ENCODE measurements at places on chromosomes 6 and 20.

- DNase-seq: no peak
Observed at GRCh38 chr6:36533321-36533720, 14.0 kb downstream of the STK38 start.

DNA sequence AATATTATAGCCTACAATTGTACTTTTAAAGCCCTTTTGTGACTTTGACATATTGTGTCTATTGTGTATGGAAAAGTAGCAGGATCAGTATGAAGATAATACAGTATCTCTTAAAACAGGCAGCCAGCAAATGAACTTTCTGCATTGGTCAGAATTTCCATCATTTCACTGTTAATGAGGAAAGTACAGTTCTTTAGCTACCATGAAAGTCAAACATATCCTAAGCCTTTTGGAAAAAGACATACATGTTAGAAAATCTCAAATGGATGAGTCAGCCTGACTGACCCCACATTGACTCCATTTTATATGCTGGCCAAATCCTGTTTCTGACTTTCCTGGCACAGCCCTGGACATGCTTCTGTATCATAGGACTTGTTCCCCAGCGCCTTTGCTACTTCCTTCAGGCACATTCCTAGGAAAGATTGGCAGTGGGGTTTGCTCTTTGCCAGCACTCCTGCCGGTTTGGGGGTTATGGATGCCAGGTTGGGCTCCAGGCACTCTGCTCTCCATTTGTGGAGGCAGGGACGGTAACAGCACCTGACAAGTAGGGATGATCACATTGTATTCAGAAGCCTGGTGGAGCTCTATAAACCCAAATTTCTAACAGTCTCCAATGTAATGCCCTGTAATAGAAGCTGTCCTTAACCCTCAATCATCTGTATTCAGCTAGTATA lies 43.7 kb downstream of the TOP1 start:
- DNase-seq: no peak

- no peak for DNase-seq
Observed at GRCh38 chr20:23007886-23008655, 27.0 kb upstream of the SSTR4 start.

GRCh38 chr20:4065391-4065844 lies 50.1 kb upstream of the RNF24 start:
- DNase-seq: no peak

DNA sequence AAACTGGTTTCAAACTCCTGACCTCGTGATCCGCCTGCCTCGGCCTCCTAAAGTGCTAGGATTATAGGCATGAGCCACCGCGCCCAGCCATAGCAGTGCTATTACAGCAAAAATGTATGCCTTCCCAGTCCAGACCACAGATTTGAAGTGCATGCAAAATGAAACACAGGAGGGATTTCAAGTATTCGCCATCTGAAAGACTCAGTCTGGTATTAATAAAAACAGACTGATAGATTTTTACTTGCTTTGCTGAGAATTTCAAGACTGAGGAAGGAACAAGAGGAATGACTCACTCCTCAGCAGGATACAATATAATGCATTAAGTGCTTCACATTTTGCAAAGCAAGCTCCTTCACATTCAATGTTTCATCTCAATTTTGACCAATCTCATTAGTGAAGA lies 134.9 kb downstream of the TMEM200A start:
- no peak for DNase-seq

DNA sequence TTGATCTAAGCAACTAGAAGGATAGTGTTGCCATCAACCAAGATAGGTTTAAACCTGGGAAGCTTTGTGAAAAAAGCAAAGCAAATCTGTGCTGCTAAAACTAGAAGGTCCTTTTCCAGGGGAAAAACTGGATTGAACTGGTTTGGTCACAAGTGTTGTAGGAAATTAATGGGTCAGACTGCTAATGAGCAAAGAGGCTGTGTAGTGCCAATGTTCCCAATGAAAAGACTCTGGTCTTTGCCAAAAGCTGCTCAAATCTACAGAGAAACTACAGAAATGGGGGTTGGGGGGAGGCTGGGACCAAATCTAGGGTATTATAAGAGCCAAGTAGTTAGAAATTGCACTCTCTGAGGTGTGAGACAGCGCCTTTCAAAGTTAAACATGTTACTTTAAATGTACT lies 85.0 kb downstream of the PLCG1 start:
- no peak for DNase-seq

DNA sequence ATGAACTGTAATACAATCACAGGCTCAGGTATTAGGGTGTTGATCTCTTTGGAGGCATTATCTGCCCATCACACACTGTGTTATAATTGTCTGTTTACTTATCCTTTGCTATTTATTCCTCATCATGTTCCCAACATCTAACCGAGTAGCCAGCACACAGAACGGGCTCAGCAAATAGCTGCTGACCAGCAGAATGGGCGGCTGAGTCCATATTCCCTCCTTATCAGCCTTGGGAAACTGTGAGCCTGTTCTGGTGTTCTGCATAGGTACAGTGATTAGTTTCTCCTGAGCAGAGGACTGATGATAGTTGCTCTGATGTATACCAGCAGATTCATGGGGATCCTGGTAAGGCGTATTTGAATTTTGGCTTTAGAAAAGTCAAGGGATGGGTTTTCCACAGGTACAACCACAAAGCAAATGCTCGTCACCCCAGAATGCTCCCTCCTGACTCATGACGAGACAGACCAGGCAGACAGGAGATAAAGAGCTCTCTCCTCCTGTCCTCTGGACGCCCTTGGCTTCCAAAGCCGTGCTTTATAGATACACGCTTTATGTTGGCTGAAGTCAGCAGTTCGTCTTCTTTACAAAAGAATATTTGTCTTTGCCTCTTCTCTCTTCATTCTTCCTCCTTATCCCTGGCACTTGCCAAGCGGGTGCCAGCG lies 166.7 kb downstream of the TTLL2 start:
- no peak for DNase-seq

DNA sequence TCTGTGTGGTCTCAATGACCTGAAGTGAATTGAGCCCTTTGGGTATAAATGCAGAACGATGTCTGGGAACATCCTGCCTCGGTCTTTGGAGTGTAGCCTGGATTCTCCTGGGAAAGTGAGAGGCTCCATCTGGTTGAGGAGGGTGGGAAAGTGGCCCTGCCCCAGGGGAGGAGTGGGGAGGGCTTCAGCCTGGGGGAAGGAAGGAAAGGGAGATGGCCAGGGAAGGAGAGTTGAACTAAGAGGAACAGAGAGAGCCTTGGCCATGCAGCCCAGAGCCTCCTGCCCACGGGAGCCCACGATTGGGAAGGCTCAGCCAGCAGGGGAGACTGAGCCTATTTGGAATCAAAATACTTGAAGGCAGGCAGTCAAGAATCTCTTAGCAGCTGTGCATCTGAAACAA lies 2.3 kb upstream of the EPB41L1 start:
- no peak for DNase-seq

- no peak for DNase-seq
Observed at GRCh38 chr6:11718463-11718862, 60.1 kb downstream of the ADTRP start.

- DNase-seq: no peak
Observed at GRCh38 chr6:7137335-7138045, 29.7 kb downstream of the RREB1 start.

GRCh38 chr20:17172836-17173516 lies 53.9 kb upstream of the PCSK2 start:
- no peak for DNase-seq

DNA sequence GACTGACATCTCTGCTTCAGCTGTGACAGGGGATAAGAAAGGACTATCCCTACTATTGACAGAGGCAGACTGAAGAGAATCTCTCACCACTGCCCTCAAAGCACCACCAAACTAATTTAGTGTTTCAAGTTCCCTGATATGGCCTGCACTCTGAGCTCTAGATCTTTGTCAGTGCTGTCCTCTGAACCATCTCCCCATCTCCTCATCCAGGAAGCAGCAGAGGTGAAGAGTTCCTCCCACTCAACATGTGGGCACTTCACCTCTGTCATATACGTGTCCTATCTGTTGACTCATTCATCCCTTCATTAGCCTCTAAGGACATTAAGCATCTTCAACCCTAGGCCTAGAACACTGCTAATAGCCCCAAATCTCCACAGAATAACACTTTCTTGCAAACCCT lies 14.1 kb downstream of the FAM210B start:
- no peak for DNase-seq

GRCh38 chr20:35776513-35777101 lies 4.8 kb downstream of the PHF20 start:
- no peak for DNase-seq

DNA sequence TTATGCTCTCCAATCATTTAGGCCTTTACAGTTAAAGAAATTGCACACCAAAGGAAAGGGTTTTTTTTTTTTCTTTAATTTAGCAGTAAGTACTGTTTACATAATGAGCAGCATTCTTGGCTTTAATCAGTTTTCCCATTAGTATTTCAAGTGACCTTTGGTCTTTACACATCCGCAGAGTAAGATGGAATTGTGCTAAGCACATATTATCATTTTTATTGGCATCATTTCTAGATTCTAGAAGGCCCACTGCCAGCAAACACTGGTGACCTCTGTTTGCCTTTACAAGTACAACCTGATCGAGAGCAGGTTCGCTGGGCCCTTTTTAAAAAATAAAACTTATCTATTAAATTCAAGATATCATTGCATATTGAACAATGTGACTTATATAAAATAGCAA lies 104.3 kb downstream of the ADGRG6 start:
- DNase-seq: no peak

- no peak for DNase-seq
Observed at GRCh38 chr20:57224641-57225138, 41.8 kb downstream of the BMP7 start.

GRCh38 chr6:1130709-1131108 lies 181.2 kb upstream of the FOXQ1 start:
- no peak for DNase-seq

GRCh38 chr6:156502969-156503504 lies 274.1 kb upstream of the ARID1B start:
- DNase-seq: no peak

DNA sequence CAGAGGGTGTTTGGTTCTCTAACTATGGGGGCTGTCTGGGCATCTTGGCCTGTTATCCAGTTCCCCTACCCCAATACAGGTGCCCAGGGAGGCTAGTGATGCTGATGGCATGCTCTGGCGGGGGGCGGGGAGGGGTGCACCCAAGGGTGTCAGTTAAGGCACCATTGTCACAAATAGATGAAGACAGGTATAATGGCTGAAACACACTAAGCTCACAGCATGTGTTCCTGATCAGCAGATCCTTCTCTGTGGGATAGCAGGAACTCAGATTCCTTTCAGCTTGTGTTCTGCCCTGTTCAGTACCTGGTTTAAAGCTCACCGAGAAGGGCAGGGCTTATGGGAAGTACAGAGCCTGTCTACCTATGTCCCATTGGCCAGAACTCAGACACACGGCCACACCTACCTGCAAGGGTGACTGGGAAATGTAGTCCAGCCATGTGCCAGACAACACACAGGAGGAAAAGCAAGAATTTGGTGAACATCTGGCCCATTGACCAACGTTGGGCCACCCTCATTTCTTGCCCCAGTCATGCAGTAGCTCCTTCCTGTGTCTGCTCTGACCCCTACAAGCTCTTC lies 3.4 kb upstream of the RSPO4 start:
- DNase-seq: no peak

GRCh38 chr6:49025273-49026240 lies 437.5 kb downstream of the MMUT start:
- DNase-seq: no peak

GRCh38 chr6:11738661-11739375 lies 39.8 kb downstream of the ADTRP start:
- no peak for DNase-seq

GRCh38 chr6:33567836-33568235 lies 12.2 kb downstream of the BAK1 start:
- no peak for DNase-seq

GRCh38 chr6:32472781-32473375 lies 33.2 kb downstream of the HLA-DRA start:
- DNase-seq: no peak

DNA sequence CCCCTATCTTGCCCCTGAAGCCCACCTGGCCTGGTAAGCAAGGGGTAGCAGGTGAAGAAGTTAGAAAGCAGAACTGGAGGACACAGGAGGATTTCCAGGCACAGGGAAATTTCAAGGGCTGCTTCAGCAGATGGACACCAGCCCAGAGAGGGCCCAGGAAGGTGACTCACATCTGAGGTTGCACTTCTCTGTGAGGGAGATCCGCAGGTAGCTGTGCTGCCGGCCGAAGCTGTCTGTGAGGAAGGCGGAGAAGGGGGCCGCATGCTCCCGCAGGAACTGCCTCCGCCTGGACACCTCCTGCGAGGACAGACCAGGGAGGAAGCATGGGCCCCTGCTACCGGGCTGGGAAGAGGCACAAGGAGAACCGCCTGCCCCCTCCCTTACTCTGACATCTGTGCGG lies 7.1 kb downstream of the MOCS1 start:
- no peak for DNase-seq

DNA sequence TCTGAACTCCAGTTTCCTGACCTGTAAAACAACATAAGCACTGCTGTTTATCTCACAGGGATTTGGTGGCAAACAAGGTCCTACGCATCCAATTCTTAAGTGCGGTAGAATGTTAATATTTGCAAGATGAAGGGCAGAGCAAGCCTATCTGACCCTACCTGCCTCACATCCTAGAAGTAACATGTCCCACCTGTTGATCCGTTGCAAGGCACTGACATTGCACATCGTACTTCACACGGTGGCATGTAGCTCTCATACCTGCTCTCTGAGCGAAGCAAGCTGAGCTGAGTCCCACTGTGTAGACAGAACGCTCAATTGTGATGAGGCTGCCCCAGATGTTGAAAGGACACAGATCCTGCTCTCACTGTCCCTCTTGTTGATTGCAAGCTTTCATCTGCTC lies 154.7 kb upstream of the PDE10A start:
- DNase-seq: no peak
